Fibroblast of skin of abdomen (primary cell): ENCODE measurements at places on chromosomes 1 and 21.

GRCh38 chr21:44889625-44890337 is 16.3 kb upstream of the PTTG1IP start:
- no peak for DNase-seq

DNA sequence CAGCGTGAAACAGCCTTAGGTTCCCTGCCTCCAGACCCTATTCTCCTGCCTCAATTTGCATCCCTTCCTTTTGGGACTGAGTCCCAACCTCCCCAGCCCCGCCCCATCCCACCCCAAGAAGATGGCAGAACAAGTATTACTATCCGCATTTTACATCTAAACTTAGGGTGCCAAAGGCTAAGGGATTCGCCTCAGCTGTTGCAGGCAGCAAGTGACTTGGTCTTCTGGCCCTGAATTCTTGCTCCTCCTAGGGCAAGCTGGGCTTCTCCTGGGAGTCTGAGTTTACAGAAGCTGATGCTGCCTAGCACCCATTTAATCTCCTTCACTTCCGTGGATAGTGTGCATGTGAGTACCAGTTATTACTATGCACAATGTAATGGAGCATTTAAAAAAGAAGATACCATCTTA is 161.3 kb upstream of the NR5A2 start:
- DNase-seq, result no peak

DNA sequence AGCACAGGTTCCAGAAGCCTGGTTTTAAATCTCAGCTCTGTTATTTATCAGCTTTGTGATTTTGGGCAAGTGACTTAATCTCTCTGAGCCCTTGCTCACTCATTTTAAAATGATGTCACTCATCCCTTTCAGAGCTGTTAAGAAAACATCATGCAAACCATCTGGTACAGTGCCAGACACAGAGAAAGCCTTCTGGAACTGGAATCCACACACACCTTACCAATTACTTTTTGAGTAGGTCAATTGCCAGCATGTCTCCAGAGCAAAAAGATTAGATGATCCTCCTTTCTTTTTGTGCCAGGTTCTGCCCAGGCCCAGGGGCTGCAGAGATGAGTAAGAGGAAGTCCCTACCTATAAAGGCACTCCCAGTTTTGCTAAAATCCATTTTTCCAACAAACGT is 61.3 kb downstream of the ROR1 start:
- no peak for DNase-seq

- no peak for DNase-seq
Observed at GRCh38 chr1:36599828-36600227, 117.1 kb upstream of the CSF3R start.

DNA sequence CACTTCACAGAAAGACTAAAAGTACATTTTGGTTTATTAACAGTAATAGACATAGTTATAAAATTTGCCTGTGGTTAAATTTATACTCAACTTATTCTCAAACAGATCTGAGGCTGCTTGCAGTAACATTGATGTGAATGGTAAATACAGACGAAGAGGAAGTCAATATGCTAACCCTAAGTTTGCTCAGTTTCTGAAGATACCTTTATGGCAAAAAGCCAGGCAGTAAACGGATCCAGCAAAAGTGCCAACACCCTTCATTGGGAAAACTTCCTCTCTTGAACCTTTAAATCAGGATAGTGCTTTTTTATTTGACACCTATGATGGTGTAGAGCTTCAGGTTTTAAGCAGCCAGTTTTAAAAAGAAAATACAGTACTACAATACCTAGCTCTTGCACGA is 16.6 kb upstream of the CCDC181 start:
- DNase-seq, result no peak

DNA sequence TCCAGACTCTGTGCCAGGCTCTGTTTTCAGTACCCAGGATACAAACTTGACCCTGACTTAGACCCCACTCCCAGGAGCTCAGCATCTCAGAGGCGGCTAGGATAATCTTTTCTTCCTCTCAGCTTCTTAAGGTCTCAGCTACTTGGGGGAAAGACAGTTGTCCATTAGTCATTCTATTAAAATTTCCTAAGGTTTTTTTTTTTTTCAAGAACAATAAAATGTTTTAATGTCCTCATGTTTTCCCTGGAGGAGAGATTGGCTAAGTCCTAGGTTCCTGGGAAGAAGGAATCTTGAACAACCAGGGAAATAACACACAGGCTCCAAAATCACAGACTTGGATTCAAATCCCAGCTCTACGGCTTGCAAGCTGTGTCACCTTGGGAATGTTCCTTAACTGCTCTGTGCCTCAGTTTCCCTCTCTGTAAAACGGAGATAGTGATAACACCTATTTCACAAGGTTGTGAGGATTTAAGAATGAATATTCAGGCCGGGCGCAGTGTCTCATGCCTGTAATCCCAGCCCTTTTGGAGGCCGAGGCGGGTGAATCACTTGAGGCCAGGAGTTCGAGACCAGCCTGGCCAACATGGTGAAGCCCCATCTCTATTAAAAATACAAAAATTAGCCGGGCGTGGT is 33.0 kb downstream of the CDK18 start:
- no peak for DNase-seq

DNA sequence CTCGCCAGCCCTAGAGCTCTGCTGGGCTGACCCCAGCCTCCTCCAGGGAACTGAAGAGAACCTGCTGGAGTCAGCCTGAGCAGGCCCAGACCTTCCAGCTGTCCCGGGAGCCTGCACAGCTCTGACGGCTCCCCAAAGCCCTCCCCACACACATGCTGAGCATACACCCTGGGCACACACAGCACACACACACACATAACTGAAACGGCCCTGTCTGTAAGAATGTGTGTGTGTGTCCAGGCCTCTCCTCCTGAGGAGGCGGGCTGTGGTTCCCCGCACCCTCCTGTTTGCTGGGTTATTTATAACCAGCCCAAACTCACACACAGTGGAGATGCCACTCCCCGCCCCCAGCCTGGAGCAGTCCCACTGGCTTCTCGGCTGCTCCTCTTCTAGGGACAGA is 20.2 kb downstream of the SDC3 start:
- DNase-seq, result peak; percentile 98

DNA sequence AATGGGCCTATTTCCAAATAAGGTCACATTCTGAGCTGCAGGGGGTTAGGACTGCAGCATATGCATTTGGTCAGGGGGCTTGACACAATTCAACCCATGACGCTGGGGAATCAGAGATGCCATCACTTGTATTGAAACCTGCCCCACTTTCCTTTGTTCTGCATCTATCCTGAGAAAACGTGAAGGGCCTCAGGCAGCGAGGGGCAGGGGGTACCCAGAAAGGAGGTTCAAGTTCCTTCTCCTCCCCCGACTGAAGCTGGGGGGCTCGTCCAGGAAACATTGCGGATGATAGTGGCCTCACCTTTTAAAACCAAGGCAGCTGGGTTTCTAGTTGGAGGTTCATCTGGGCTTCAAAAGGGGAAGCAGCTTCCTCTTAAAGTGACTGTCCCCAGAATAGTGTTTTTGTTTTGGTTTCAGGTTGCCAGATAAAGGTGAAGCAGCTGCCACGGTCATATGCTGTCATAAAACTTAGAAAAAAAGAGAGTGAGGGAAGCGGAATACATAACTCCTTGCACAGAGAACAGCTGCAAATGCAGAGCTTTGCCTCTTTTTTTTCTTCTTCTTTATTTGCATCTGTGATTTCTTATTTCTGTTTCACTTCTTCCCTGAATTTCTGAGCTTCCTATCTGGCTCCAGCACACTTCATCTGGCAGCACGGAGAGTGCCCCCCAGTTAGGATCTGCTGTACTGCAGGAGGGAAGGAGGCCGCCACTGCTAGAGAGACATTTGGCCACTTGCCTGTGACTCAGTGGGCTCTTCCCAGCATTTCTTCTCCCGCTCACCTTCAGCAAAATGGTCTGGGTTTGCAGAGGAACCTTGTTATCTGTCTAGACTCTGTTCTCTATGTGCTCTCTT is 142.0 kb downstream of the AJAP1 start:
- no peak for DNase-seq

GRCh38 chr1:47839433-47839760 is 157.8 kb downstream of the TRABD2B start:
- DNase-seq, result no peak

GRCh38 chr1:66258404-66259105 is 275.4 kb upstream of the SGIP1 start:
- peak; percentile 36 for DNase-seq

DNA sequence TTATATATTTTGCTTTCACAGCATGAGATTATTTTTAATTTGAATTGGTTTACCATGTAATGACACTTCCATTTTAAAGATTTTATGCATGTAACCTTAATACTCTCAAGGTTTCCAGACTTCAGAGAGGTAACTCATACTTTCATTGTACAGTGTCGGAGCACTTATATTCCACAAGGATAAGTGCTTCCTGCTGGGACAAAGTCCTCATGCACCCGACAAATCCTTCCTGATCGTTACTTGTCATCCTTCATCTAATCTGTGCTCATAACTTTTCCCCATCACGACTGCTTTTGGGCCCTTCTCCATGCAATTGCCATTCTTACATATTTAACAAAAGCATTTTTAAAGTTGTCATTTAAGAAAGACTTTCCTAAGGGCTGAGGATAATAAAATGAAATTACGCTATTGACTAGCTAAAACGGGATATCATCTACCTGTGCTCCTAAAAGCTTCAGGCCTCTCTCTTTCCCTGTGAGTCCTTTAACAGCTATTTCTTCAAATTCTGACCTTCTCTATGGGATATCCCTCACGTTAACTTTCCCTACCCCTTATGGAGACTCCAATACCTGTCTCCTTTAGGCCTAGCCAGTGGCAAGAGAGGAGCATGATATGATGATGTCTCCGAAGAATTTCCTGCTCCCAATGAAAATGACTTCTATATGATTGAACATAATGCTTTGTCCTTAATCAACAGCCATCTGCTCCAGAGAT is 59.3 kb downstream of the NCAM2 start:
- no peak for DNase-seq

DNA sequence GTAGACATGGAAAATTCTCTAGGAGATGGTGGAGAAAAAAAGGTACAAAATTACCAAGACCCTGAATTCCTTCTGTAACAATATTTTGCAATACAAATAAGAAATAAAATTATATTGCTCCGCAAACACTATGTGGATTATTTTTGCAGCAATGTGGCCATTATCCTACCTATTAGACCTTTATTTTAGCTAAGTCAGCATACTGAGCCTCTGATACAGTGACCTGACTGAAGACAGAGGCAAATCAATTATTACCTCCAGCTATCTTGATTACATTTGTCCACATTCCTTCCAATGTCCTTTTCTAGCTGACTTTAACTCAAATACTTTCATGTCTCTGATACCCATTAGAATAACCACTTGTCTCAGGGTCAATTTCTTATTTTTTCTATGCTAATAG is 610.9 kb downstream of the LRRIQ3 start:
- DNase-seq, result no peak
